ENCODE measurements at places on chromosomes 2 and 18. TPM values are rescaled to one million over a fixed set of nuclear protein-coding genes. Genes with fewer than 3 reads are reported as not detected.

The C2orf80 gene
- not detected for total RNA-seq

The LRRTM4 gene
- total RNA-seq, result not detected

The FOXD4L1 gene
- total RNA-seq, result under 0.01 TPM

The ITGB6 gene
- total RNA-seq, result 15.0 TPM

The RGPD3 gene
- under 0.01 TPM for total RNA-seq

The PDE6D gene
- total RNA-seq, result 20.4 TPM
